ENCODE measurements at places on chromosomes 5 and 9.

DNA sequence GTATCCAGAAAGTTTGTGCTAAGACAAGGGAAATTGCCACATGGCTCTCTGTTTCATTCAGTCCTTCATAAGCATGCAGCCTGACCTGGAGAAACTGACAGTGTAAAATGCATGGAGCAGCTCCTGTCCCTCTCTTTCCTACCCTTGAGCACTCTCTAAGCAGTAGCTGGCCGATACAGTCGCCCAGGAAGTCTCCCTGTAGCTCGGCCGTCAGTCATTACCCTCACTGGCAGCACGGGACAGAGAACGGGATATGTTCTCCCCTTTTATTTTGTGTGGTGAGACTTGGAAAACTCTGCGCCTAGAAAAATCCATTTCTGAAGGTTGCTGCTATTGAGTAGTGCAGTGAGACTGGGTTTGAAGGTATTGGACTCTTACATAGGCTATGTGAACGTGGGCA is 56.8 kb upstream of the KCNMB1 start:
- no peak for DNase-seq

DNA sequence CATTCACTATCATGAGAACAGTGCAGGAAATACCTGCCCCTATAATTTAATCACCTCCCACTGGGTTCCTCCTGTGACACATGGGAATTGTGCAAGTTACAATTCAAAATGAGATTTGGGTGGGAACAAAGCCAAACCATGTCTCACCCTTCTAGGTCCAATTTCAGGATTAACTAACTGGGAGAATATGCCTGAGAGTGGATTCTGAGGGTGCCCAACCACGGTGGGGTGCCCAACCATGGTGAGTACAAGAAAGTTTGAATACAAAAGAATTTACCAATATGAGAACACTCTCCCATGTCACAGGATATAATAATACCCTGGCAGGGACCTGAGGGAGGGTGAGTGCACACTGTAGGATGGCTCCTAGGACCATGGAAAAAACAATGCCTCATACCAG is 17.2 kb upstream of the GDA start:
- no peak for DNase-seq

DNA sequence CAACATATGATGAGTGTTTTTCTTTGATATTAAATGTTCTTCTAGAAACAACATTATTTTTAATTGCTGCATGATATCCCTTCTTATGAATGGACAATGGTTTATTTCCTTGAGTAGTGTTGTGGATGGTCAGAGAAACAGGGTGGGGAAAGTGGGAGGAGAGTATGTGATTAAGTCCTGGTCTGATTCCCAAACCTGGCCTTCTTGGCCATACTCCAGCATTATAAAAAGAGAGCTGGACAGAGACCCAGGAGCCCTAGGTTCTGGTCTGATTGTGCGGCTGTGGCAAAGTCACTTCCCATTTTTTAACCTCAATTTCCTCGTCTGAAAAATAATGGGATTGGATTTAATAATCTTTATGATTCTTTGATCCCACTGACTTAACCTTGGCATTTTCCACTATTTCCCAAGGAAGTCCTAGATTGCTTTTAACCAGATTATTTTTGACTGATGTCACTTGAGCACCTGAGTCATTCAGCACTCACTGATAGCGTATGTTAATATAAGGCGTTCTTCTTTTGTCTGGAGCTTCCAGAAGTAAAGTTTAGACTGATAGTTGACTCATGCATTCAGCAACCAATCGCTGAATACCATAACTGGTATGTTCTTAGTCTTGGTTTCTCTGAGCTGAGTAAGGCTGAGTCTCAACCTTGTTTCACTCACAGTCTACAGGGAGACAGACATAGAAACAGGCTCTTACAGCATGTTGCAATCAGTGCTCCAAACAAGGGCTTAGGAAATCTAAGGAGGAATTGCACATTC is 26.2 kb downstream of the OSMR start:
- no peak for DNase-seq

- DNase-seq, result no peak
These were observed 4.0 kb downstream of the TENT4A start for GRCh38 chr5:6717247-6717646.

DNA sequence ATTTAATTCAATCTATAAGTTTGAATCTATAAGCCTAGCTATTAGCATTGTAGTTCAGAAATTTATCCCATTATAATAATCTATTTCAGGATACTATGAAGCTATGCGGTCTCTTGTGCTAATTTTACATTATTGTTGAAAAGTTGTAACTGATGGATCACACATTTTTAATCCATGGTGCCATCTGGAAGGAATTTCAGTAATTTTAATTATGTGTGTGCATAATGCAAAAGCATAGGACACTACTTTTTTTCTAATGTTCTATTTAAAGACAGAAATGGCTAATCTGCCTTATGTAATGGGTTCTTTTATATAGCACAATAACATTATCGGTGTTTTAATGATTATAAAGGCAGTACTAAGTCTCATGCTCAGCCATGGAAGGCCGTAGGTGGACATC is 90.6 kb downstream of the HOMER1 start:
- DNase-seq, result no peak

DNA sequence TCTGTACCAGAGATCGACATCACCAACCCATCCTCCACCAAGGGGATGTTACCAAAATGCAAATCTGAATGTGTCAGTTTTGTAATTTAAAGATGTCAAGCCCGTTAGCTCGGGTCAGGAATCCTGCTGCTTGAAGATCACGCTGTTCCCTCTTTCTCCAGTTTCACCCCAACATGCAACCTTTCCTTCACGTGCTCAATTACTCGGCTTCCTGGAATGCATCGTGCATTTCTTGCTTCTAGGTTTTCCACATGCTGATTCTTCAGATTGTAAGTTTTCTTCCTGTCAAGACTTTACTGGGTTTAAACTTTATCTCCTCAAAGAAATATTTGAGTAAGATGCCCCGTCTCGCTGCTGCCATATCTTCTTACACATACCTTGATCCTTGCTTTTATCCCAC is 209.5 kb upstream of the SNX2 start:
- no peak for DNase-seq

GRCh38 chr9:131817627-131818026 is 77.8 kb upstream of the RAPGEF1 start:
- DNase-seq, result no peak

GRCh38 chr9:69599232-69599971 is 72.8 kb downstream of the APBA1 start:
- no peak for DNase-seq

- DNase-seq, result no peak
These were observed 72.0 kb downstream of the ARHGEF28 start for GRCh38 chr5:73698011-73698410.

DNA sequence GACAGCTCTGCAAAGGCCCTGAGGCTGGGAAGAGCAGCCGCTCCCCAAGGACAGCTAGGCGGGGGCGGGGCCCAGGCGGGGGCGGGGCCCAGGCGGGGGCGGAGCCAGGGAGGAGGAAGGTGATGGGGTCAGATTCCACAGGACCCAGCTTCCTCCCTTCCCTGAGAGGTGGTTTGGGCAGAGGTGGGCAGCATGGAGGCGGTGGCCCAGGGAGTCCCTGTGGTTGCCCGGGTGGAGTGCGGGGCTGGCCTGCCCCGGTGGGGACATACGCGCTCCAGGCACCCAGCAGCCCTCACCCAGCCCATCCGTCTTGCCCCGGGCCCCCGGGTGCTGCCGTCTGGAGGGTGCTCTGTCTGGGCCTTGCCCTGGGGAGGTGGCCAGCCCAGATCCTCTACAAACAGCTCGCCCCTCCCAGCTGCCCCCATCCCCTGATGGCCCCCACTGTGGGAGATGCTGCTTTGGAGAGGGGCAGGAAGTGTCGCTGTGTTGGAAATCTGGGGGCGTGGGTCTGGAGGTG is 11.0 kb upstream of the RNU6ATAC start:
- no peak for DNase-seq

DNA sequence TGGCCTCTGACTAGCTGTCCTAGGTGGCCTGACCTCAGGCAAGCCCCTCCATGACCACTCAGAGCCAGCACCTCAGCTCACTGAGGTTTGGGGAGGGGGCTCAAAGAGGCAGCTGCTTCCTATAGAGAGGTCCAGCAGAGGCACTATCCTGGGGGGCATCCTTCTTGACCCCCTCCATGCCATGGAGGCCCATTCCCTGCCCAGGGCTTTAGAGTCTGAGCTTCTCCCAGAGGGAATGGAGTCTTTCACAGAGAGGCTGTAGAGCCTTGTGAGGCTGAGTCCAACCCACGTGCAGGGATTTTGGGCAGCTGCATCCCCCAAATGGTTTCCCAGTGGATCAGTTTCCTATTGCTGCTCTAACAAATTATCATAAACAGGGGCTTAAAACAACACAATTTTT is 16.9 kb downstream of the IRF1 start:
- DNase-seq, result no peak

GRCh38 chr9:126723807-126724172 is 81.0 kb upstream of the ZBTB43 start:
- DNase-seq, result no peak

GRCh38 chr9:99362321-99362720 is 140.2 kb downstream of the SEC61B start:
- DNase-seq, result no peak

- no peak for DNase-seq
These were observed 1.1 kb downstream of the WDR5 start for GRCh38 chr9:134136996-134137299.

- DNase-seq, result no peak
These were observed 15.1 kb downstream of the SPATA9 start for GRCh38 chr5:95667678-95668077.

GRCh38 chr9:112558476-112558875 is 71.8 kb downstream of the KIAA1958 start:
- no peak for DNase-seq

DNA sequence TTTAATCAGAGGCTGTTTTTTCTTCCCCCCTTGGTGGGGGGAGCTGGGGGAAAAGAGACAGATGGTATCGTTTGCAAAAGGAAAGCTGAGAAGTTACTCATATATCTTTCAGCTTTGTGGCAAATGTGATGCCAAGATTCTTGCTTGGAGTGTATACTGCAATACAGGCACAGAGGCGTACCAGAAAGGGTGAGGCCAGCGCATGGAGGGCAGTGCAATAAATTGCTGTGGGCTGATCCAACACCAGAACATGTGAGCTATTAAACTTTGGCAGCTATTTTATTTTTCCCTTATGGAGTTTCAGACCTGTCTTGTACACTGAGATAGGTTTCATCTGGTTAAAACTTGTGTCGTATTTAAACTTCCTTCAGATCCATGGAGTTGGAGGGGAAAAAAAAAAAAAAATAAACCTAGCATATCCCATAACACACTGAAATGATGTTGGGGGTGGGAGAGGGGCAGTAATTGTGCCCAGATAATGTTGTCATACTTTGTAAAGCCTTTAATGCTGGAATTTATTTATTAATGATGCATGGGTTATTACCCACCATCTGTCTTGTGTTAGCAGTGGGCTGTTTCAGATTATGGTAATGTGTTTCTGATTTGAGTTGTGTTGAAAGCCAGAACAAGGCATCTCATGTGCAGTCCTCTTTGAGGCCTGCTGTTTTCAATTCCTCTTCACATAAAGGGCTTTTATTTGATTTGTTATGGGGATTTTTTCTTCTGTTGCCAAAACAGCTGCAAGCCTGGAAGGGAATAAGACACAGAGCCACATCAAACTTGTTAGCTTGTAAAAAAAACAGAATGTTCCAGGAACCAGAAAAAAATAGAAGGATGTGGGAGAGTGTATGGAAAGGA is 891.3 kb downstream of the TLE1 start:
- DNase-seq, result no peak

DNA sequence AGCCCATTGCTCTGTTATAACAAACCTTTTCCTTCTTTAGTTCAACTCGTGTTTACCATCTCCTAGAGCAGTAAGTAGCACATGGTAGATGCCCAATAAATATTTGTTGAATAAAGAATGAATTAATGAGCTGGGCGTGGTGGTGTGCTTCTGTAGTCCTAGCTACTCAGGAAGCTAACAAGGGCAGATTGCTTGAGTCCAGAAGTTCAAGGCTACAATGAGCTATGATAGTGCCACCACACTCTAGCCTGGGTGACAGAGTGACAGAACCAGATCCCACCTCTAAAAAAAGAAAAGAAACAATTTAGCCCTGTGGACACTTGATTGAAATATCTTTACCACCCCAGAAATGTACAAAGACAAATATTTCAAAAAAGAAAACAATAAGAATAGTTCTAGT is 14.6 kb upstream of the PAM start:
- DNase-seq, result no peak

- DNase-seq, result no peak
These were observed 50.4 kb upstream of the ALDH1B1 start for GRCh38 chr9:38342096-38342495.

GRCh38 chr9:137682428-137683105 is 63.8 kb downstream of the EHMT1 start:
- no peak for DNase-seq

- DNase-seq, result no peak
These were observed 25.0 kb downstream of the SH3PXD2B start for GRCh38 chr5:172429201-172429940.

- DNase-seq, result no peak
These were observed 335.8 kb upstream of the DAB2 start for GRCh38 chr5:39760385-39761198.

DNA sequence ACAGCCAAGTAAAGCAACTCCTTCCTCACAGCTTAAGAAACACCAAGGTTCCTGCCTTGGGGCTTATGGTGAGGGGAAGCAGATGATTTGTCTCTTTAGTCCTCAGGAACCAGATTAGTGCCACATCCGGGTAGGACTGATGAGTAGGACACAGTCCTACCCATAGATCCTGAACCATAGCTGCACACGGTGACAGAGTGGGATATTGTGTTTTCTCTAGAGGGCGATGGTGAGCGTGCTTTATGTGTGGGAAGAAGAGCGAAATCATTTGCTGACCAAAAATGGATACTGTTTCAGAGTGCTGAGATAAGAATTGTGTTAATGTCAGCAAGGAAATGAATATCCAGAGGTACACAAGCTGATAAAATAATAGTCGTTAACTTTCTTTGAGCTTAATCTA is 209.0 kb upstream of the FBXL7 start:
- DNase-seq, result no peak

GRCh38 chr9:95313010-95313498 is 4.5 kb downstream of the FANCC start:
- DNase-seq, result no peak
